ENCODE measurements at places on chromosomes 5 and 9.

- no peak for DNase-seq
Measured at GRCh38 chr5:135218790-135219568, 180.1 kb downstream of the MACROH2A1 start.

- no peak for DNase-seq
Measured at GRCh38 chr9:134987906-134988700, 70.4 kb upstream of the FCN1 start.

DNA sequence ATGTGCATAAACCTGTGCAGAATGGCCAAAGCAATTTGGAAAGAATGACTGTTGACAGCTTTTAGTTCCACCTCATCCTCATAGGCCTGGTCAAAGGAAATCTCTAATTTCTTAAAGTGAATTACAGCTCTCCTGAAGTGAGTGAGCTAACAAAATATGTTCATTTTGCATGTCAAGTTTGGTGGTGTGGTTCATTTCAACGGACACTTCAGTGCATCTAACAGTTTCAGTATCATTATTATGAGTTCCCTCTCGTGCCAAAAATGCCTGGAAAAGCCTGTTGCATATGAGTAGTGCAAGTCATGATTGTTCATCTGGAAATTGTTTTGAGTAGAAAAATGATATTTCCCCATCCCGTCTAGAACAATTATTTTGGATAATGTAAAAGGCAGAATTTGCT is 53.2 kb upstream of the HMHB1 start:
- no peak for DNase-seq

- DNase-seq: no peak
Measured at GRCh38 chr5:138956801-138957200, 81.7 kb upstream of the LRRTM2 start.

DNA sequence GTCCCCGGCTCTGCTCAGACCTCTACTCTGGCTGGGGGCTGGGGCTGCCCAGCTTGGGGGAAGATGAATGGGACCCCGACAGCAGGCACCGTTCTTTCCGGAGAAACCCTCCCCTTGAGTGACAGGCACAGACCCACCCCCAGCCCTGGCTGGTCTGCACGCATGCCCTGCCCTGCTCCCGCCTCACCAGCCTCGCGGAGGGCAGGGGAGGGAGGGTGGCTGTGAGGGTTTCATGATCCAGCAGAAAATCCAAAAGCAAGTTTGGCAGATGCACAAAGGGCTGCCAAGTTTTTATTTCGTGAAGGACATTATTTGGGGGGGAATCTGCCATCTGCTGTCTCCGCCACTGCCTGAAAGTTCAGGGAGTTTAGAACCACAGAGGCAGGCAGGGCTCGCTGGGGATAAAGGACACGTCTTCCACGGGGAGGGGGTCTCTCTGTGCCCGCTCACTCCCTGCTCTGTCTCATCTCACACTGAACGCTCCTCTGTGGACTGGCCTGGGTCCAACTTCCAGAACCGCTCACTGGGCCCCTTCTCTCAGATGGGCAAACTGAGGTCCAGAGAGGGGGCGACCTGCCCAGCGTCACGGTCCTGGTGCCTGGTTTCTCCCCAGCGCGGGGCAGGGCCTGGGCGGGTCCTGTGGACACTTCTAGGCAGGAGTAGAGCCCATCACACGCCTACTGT is 92.9 kb downstream of the RXRA start:
- DNase-seq: no peak

DNA sequence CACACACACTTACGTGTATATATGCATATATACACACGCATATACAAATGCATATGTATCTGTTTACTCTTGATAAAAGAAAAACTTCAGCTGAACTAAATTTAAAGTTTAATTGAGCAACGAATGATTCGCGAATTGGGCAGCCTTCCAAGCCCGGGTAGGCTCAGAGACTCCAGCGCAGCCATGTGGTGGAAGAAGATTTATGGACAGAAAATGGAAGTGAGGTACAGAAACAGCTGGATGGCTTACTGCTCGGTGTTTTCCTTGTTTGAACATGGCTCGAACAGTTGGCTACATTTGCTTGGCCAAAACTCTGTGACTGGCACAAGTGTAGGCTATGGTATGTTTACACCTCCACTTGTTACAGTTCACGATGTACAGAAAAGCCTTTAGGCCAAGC is 239.3 kb upstream of the PRDM9 start:
- no peak for DNase-seq

GRCh38 chr9:26706223-26706622 is 186.4 kb downstream of the CAAP1 start:
- no peak for DNase-seq

DNA sequence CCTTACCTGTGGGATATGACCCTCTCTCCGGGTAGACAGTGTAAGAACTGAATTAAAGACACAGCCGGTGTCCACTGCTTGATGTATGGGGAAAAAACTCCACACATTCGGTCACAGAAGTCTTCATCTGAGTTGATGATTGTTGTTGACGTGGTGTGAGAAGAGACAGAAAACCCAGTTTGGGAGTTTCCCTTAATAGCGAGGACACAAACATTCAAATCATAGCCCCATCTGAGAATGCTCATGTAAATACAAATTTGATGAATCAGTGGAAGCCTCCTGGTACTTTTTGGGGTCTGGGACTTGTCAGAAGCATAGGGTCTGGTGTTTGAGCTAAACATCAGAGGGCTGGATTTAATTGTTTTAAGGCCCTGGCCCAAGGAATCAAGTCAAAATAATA is 11.0 kb downstream of the HAVCR1 start:
- no peak for DNase-seq

GRCh38 chr9:36457836-36458429 is 57.9 kb upstream of the RNF38 start:
- DNase-seq: no peak

- DNase-seq: no peak
Measured at GRCh38 chr9:5443850-5444249, 6.1 kb upstream of the PLGRKT start.

DNA sequence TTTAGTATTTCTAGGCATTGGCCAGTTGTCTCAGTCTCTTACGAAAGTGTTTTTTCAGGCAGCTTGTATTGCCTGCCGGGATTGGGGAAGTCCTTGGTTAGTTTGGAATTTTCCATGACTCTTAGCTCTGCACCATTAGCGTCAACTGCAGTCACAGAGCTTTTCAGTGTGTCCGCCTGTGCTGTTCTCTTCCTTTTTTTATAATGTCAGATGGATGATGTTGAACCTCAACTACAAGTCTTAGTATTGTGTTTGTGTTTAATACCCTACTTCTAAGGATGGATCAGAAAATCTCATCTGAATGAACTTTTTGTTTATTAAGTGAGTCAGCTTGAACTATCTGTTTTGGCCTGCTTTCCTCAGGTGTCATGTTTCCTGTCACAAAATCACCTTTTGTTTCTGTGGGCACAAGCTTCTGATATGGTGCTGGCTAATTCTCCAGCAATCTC is 33.1 kb downstream of the ATP6V0E1 start:
- DNase-seq: no peak

DNA sequence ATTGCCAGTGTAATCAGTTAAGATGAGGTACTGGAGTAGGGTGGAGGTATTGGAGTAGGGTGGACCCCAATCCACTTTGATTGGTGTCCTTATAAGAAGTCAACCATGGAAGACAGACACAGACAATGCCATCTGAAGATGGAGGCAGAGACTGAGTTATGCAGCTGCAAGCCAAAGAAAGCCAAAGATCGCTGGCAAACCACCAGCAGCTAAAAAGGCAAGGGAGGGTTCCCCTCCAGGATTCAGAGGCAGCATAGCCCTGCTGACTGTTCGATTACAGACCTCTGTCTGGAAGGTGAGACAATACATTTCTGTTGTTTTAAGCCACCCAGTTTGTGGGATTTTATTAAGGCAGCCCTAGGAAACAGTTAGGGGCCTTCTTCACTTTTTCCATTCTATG is 30.5 kb upstream of the CKMT2 start:
- no peak for DNase-seq

DNA sequence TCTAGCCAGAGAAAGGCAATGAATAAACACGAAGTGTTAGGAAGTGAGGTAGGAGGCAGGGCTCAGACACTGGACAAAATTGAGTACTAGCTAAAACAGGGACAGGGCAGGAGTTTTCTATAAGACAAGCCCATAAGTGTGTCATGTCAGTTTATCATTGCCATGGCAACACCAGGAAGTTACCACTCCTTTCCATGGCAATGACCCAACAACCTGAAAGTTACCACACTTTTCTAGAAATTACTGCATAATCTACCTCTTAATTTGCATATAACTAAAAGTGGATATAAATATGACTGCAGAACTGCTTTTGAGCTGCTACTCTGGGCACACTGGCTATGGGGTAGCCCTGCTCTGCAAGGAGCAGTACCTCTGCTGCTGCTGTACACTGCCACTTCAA is 442.5 kb upstream of the COX7C start:
- DNase-seq: no peak

- no peak for DNase-seq
Measured at GRCh38 chr9:91746904-91747303, 203.1 kb downstream of the ROR2 start.

DNA sequence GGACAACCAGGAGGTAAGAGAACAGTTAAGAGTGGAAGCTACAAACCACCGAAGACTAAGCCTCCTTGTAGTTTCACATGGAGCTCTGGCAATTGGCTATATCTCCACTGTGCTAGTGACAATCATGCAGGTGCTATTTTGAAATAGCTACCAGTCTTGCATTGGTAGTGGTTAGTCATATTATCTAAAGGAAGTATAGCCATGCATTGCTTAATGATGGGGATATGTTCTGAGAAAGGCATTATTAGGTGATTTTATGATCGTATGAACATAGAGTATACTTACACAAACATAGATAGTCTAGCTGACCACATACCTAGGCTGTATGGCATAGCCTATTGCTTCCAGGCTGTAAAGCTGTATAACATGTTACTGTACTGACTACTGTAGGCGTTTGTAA is 28.4 kb downstream of the HSDL2 start:
- no peak for DNase-seq

GRCh38 chr5:55551904-55552303 is 17.1 kb upstream of the PLPP1 start:
- DNase-seq: no peak

DNA sequence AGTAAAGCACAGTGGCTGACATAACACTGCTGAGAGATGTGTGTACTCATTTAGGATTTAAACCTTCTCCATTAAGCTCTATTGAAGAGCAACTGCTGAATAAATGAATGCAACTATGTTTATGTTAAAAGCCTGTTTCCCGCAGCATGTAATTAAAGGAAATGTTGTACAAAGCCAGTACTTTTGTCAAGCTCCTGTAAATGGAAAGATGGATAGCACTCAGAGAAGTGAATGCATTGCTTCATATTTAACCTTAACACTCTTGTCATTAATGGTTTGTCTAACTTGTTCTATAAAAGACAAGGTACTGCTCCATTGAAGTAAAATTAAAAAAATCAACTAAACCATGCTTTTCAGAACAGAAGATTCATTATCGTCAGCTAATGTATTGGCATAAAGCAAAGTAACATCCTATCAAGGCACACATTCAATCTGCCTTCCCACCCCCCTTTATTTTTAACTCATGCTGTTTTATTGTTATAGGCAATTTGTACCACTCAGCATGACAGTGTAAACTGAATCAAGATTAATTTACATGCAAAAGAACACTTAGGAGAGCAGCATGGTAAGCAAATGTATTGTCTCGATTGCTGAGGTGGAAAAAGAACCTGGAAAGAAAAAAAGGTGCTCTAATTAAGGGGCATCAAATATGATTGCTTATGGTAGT is 240.9 kb upstream of the TBCA start:
- no peak for DNase-seq

DNA sequence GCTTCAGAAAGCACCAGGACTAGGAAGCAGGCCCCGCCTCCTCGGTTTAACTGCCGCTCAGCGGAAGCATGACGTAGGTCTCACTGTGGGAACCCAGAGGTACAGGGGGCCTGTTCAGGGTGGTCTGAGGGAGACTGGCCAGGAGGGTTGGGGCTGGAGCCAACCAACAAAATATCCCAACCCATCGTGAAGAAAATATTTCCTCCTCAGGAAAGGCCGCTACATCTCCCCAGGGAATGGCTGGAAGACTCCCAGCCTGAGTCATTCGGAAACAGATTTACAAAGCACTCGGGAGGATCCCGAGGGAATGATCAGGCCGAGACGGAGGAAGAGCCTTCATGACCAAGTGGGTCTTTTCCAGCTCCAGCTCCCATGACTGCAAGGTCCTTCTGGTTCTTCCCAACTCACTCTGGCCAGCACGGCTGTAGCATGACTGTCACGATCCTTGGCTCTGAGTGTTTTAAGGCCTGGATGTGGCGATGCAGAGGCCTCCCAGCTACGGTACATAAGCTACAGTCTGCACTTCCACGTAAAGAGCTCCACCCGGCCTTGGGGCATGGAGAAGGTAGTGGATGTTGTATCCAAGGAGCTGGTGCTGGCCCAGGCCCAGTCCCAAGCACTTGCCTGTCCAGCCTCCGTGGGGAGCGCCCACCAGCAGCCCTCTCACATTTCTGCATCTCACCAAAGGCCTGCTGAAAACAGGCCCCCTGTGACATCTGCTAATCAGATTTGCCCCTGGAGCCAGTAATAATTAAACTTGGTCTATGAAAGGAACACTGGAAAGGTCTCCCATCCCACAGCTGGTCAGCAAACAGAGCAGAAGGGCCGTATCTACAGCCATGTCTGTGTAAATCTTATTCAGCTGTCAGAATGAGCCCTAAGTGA is 100.6 kb downstream of the LHFPL2 start:
- no peak for DNase-seq

DNA sequence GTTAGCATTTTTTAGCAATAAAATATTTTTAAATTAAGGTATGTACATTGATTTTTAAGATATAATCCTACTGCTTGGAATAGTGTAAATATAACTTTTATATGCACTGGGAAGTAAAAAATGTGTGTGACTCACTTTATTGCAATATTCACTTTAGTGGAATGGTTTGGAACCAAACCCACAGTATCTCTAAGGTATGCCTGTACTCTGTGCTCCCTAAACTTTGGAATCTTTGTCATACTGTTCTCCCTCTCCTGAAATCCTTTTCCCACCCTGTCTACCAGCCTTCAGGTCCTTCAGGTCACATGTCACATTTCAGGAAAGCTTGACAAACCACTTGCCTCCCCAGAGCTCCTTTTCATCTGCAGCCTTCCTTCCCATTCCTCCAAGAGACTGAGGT is 308.7 kb downstream of the SPOCK1 start:
- no peak for DNase-seq

- peak; percentile 75 for DNase-seq
Measured at GRCh38 chr5:151078490-151079262, 2.2 kb downstream of the TNIP1 start.

- DNase-seq: no peak
Measured at GRCh38 chr9:132141948-132142594, 19.8 kb upstream of the NTNG2 start.

DNA sequence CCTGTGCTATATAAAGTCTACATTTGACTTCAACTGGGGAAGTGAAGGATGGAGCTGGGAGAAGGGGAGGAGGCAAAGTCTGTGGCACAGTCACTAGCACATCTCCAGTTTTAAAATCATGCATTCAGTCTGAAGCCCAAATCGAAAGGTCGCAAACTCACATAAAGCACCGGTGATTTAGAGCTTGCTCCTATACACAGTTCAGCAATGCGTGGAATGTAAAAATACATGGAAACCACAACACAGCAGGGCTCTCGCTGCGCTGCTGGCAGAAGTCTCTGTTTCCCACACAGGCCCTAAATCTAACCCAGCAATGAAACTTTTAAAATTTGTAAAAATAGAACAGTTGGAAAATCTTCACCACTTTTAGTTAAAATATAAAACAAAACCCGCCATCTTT is 68.2 kb downstream of the EBF1 start:
- no peak for DNase-seq

- DNase-seq: no peak
Measured at GRCh38 chr5:44390351-44390750, 1.1 kb upstream of the FGF10 start.

GRCh38 chr5:55104036-55104772 is 1.8 kb downstream of the GZMA start:
- DNase-seq: no peak

Measured in T-helper 17 cell (primary cell).